AG08395 (cell line): ENCODE measurements at places on chromosomes 11 and 22.

- DNase-seq = no peak
Observed at GRCh38 chr11:61375761-61376108, 13.6 kb downstream of the TMEM138 start.

DNA sequence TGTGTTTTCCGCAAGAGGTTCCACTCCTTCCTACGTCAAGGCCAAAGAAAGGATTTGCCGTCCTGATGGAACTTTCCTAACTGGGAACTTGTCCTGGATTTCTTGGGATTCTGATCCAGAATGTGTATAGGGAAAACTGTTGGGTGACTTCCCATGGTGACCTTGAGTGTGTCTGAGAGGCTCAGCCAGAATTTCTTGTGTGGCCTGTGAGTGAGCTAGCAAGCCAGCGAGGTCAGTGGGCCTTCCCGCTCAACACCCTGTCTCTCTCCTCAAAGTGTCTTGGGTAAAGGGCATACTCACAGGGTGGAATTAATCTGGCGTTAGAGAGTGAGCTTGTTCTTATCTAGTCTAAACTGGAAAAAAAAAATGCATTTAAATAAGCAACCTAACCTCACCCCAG is 20.4 kb downstream of the ZNRF3 start:
- DNase-seq = no peak

- peak; percentile 52 for DNase-seq
Observed at GRCh38 chr11:6667733-6668374, 12.2 kb upstream of the DCHS1 start.

- DNase-seq = peak; percentile 67
Observed at GRCh38 chr22:50184004-50184901, 1.5 kb upstream of the TRABD start.

- no peak for DNase-seq
Observed at GRCh38 chr11:119683783-119684182, 45.2 kb downstream of the NECTIN1 start.

GRCh38 chr11:46655631-46656030 is 38.3 kb downstream of the ATG13 start:
- no peak for DNase-seq

DNA sequence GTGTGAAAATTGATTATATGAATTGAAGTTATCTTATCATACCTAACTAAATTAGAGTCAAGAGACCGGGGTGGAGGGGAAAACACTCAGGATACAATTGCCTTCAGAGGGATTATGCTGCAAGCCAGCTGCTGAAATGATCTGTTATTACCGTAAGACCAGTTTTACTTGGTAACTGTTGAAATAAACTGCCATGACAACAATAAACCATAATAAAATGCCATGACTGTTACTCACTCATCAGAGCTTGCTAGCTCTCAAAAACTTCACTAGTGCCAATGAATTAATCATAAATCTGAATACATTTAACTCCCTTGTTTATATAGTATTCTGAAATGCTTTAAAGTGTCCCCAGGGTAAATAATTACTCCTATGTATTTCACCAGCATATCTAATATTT is 68.2 kb downstream of the CASP12 start:
- DNase-seq = peak; percentile 24

- no peak for DNase-seq
Observed at GRCh38 chr11:65440831-65441499, 18.4 kb downstream of the NEAT1 start.

- DNase-seq = no peak
Observed at GRCh38 chr11:121723246-121723741, 270.5 kb upstream of the SORL1-AS1 start.

DNA sequence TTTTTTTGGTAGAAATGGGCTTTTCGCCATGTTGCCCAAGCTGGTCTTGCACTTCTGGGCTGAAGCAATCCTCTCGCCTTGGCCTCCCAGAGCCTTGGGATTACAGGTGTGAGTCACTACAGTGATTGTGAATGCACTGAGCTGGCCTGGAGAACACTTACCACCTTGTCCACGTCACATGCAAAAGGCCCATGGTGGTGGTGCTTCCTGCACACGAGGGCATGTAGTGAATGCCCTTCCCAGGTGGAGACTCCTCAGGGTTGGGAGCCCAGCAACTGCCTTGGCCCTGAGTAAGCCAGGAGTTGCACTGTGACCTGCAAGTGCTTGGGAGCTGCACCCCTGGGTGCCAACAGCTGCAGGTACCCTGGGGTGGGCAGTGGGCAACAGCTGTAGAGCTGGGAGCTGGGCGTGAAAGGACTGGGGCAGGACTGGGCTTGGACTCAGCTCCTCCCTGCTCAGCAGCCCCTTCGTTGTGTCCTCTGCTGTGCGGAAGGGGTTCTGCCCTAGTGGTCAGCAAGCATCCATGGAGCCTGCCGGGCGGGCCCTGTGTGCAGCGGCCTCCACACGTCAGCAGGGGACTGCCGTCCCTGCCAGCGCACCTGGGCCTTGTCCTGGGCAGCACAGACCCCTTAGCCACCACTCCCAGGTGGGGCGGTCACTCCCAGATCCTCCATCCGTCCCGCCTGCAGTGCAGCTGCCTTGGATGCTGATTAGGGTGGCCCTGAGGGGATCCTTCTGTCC is 9.3 kb upstream of the ADORA2A start:
- no peak for DNase-seq

GRCh38 chr11:93370260-93370659 is 39.7 kb downstream of the DEUP1 start:
- no peak for DNase-seq

- no peak for DNase-seq
Observed at GRCh38 chr11:78907636-78908035, 333.0 kb upstream of the NARS2 start.

GRCh38 chr22:23673826-23674690 is 16.8 kb upstream of the RGL4 start:
- DNase-seq = no peak

DNA sequence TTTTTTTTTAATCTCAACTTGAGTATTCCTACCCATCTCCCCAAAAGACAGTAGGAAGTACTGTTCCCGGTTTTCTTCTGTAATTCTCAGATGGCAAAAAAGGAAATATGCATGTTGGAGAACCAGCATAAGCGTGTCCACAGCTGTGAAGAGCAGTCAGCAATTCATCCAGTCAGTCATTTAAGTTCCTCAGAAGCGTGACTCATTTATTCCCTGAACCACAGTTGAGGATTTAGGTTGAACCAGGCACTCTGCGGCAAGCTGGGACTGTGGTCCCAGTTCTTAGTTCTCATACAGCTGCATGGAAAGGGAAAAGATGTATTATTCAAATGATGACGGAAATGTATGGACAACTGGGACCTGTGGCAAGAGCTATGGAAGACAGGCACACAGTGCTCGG is 61.0 kb upstream of the MYO18B start:
- DNase-seq = peak; percentile 68

DNA sequence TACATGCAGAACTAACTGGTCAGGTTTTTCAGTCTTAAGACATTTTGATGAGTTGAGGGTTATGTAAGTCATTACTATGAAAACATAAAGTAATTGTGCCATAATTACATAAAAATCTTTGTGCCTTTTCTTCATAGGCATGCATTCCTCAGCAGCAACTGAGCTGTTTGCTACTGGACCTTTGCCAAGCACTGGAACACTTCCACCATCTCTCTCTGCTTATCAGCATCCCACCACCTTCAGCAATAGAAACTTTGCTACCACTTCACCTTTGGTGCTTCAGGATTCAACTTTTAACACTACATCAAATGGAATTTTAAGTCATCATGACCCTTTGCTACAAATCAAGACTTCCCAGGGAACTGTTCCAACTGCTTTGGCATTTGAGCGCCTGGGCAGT is 39.0 kb downstream of the QSER1 start:
- DNase-seq = no peak

DNA sequence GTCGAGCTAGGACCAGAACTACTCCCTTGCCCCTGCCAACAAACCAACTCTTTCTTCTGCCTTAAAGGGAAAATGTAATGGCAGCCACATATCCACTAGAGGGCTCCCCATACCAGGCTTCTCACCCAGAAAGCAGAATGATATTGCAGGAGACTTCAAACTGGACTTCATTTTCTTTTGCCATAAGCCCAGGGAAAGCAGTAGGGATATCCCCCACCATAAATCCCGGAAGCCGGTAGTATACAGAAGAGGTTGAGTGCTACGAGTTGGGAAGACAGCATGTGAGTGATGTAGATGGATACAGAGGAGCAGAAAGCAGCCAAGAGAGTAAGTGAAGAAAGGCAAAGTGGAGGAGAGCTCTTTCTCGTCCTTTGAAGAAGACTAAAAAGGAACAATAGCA is 12.1 kb downstream of the PLAAT5 start:
- DNase-seq = peak; percentile 86

DNA sequence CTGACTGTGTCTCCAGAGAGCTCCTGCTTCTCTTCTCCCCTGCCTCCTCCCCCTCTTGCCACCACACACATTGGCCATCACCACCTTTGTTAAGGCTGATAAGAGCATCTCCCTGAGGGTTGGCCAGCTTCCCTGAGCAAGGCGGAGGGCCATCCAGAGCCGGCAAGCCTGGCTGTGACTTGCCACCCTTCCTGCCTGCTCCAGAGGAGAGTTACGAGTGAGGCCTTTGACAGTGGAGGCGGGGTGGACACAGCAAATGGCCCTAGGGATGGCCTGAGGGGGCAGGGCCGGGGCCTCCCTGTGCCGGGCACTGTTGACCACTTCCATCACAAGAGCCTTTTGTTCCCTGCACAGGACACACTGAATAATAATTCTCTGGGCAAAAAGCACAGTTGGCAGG is 5.4 kb downstream of the FREY1 start:
- no peak for DNase-seq

GRCh38 chr22:16776080-16776479 is 49.1 kb downstream of the XKR3 start:
- DNase-seq = no peak

DNA sequence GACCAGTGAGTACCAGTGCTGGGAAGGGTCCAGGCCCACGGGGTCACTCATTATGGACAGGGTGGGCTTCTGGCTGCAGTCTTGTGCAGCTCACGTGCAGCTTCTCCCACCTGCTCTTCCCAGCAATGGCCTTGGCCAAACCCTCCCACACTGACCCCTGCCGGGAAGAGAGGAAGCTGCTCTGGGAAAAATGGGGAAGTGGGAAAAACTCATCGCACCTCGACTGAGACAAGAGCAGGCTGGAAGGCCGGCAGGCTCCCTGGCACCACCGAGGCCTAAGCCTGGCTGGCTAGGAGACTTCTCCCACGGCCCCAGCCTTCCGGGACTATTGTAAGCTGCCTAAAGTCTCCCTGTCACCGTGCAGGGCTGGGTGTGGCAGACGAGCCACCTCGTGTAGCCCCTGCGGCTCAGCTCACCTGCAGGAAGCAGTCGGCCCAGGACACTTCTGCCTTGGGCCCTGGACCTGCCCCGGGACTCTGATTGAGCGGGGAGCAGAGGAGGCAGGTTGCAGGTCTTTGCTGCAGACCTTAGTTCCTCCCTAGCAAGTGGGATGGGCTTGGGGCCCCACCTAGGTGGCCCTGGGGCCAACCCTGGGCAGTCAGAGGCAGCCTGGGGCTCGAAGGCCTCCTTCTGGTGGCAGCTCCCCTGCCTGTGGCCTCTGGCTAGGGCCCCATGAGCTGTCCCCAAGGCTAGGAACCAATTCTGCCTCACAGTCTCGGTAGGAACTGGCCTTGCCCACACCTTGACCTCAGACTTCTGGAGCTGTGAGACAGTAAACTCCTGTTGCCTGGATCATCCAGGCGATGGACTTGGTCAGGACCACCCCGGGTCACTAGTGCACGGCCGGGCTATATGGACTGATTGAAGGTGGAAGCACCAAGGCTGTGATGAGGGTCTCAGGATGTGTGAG is 23.1 kb downstream of the MRGPRG start:
- no peak for DNase-seq

DNA sequence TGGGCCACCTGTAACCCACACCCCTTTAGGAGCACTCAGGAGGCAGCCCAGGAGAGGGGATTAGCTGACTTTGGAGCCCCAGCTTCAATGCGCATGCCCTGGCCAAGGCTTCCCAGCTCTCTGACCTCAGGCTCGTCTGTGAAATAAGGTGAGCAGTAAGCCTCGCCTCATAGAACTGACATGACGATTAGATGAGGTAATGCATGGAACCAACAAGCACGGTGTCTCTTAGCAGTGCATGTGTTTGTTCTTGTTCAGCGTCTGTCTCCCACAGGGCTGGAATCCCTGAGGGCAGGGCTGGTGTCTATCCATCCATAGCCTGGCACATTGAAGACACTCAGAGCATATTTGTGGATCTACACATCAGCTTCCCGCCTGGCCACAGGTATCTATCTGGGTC is 415.4 kb downstream of the MN1 start:
- DNase-seq = no peak

DNA sequence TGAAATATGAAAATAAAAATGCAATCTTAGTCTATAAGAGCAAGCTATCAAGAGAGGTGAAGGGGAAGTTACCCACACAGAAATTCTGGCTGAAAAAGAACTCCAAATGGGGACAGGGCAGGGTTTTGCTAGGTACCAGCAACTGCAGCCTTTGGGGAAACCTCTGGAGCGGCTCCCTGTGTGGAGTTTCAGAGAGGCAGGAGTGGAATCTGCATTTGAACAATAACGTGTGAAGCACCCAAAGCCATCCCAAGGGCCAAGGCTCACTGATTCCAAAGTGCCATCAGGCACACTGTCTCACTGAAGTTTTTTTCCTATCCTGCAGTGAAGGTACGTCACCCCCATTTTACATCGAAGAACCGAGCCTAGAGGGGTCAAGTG is 87.8 kb downstream of the KCNC1 start:
- no peak for DNase-seq

DNA sequence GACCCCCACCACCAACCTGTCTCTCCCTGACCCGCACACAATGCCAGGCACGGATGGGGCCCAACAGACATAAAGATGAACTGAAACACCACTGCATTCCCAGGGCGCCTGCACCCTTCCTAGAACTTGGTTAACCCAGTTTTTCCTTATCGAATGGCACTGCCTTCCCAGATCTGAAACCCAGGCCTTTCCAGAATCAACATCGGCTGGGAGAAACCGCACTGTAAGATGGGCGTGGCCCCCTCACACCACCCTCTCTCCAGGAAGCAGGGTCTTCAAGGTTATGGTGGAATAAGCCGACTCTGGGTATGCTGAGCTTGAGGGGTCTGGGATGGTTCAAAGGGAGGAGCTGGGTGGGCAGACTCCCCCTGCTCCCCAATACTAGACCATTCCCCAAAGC is 23.1 kb downstream of the LRFN4 start:
- no peak for DNase-seq

DNA sequence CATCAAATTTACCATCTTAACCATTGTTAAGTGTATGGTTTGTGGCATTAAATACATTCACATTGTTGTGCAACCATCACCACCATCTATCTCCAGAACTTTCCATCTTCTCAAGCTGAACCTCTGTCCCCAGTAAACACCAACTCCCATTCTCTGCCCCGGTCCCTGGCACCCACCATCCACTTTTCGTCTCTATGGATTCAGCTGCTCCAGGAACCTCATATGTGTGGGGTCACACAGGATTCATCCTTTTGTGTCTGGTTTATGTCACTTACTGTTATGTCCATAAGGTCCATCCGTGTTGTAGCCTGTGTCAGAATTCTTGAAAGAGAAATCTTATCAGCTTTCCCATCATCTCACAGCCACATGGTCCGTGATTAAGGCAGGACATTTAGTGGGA is 16.3 kb downstream of the TSPAN32 start:
- DNase-seq = no peak

DNA sequence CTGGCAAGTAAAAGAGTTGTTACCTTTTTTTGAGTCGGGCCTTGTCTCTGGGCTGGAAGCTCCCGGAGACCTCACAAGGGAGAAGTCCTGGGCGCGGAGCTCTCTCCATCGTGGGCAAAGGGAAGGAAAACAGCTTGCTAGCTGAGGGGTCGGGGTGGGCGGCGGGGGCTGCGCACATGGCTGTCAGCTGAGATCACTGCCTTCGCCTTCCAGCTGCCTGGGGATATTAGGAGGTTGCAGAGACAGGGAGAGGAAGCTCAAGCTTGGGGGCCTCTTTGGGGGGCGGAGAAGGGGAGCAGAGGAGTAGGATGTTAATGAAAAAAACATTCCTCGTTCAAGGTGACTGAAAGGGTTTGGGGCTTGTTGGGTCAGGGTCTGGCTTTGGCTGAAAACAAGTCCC is 49.2 kb upstream of the ALX4 start:
- no peak for DNase-seq
